ENCODE measurements at places on chromosomes 16 and 17.
A peak's percentile ranks its signal among the peaks of the same experiment; 100 is the strongest.

DNA sequence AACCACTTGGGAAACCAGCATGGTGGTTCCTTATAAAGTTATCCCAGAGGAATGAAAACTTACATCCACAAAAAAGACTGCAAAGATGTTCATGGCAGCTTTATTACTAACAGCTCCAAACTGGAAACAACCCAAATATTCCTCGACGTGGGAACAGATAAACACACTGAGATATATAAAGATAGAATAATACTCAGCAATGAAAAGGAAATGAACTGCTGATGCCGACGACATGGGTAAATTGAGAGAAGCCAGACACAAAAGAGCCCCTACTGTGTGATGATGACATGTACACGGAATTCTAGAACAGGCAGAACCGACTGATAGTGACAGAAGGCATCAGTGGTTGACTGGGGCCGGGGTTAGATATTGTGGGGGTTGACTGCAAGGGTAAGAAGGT, 9.7 kb downstream of the PRCD start:
- no peak for DNase-seq

DNA sequence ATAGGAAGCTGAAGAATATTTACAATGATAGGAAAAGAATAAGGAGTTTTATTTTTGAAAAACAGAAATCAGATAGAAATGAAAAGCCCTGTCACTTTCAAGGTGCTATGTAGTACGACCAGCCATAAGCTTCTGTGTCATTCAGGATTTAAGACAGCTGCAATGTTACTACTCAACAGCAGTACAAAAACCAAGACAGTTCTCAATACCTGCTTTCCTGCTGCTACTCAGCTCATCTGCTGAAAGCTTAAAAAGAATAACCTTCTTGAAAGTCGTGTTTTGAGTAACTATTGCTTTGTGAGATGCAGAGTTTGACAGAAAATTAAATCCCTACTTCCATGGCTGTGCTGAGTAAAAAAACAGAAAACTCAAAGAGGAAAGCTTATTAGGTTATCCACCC, 8.7 kb downstream of the GRB2 start:
- DNase-seq, result no peak

DNA sequence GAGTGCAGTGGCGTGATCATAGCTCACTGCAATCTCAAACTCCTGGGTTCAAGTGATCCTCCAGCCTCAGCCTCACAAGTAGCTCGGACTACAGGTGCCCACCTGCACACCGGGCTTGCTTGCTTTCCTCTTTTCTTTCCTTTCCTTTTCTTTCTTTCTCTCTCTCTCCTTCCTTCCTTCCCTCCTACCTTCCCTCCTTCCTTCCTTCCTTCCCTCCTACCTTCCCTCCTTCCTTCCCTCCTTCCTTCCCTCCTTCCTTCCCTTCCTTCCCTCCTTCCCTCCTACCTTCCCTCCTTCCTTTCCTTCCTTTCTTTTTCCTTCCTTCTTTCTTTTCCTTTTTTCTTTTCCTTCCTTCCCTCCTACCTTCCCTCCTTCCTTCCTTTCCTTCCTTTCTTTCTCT, 225.5 kb downstream of the MRTFB start:
- DNase-seq, result no peak

- no peak for DNase-seq
Measured at GRCh38 chr17:17669580-17670235, 11.6 kb upstream of the RAI1 start.

DNA sequence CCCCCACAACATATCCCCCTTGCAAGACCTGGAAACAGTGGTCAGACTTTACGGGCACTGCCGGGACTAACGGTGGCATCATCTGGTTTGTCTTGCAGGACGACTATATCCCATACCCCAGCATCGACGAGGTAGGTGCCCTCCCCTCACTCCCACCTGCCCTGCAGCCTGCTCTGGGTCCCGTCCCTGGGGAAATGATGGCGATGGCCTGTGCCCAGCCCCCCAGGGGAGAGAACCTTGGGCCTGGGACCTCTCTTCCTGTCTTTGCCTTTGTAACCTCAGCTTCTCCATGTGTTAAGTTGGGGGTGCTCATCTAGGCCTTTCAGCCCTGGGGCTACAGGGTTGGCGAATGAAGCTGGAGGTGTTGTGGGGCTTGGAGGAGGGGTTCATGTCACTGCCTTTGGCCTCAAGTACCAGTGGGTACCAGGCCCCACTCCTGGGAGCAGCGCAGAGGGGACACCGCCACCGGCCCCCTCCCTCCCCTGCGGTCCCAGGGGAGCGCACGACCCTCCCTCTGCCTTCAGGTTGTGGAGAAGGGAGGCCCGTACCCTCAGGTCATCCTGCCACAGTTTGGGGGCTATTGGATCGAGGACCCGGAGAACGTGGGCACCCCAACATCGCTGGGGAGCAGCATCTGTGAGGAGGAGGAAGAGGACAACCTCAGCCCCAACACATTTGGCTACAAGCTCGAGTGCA, 99.9 kb downstream of the OR1D5 start:
- no peak for DNase-seq

GRCh38 chr17:69609473-69610305, 195.2 kb downstream of the MAP2K6 start:
- DNase-seq, result no peak

- no peak for DNase-seq
Measured at GRCh38 chr17:38738007-38738662, 8.0 kb downstream of the CISD3 start.

GRCh38 chr17:79852748-79853147, 13.5 kb upstream of the CBX4 start:
- no peak for DNase-seq

DNA sequence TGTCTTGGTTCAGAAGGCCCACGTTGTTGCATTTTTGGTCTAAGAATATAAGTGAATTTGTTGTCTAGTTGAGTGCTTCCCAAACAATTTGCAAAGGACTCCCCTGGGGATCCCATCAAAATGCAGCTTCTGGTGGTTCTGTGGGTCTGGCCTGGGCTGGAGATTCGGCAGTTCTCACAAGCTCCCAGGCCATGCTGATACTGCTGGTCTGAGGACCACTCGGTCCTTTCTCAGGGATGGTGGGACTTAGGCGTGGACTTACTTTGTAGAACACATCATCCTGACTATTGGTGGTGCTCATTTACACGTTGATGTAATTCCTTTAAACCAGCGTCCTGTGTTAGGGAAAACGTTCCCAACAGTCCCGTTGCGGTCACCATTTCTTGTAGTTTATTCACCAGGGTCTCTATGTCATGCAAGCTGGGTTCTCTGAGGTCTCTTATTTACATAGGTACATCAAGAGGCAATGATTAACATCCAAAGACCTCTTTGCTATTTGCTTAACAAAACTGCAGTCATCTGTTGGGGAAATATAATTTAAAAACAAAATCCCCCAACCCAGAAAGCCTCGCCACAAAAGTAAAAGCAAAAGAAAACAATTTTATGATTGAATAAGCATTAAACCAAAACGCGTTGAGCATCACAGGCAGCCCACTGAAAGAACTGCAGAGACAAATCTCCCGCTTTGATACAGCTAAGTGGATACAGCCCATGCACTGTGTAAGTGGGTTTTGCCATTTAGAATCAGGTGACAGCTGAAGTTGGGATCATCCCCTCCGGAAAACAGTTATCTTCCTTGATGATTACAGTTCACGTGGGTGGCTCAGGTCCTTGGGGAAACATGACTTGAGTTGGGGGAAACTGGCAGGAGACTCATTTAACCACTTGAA, 39.0 kb upstream of the SEC14L1 start:
- no peak for DNase-seq

GRCh38 chr16:68253721-68254120, 8.5 kb downstream of the PLA2G15 start:
- DNase-seq, result no peak

DNA sequence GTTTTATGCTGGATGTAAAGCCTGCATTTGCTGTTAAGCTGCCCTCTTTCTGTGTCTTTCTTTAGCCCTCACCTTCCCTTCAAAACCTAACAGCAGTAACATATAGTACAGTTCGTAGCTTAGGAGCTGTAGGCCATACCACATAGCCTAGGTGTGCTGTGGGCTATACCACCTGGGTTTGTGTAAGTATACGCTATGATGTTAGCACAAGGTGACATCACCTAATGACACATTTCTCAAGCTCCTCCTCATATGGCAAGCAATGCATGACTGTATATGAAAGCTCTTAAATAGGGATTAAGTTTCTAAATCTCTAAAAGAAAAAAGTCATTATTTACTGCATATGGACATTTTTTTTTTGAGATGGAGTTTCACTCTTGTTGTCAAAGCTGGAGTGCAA, 57.8 kb upstream of the TMEM97 start:
- no peak for DNase-seq

DNA sequence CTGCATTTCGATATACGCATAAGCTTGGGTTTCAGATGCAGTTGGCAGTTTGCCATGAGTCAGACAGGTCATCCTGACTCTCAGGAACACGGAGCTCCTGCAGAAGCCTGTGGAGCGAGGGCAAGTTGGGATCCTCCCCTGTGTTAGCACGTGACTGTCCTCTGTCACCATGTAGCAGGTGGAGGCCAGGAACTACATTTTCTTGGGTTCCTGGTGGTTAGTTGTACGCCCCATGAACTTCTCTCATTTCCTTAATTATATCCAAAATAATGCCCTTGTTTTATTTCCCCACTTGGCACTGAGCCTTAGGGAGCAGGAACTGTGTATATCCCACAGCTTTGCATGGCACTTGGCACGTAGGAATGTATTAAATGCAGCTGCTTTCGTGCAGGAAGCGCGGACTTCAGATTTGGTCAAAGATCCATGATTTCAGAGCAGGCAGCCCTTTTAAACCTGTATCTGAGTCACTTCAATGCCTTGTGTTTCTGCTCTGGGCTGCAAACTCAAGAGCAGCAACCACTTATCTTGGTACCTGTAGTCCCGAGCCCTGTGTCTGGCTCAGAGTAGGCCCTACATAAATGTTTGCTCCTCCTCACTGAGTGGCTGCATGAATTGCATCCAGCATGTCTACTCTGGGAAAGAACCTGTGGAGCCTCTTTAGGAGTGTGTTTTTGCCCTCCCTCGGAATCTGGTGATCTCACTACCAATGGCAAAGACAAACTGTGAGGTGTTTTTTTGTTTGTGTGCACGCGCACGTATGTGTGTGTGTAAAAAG, 428.4 kb downstream of the MAF start:
- peak; percentile 94 for DNase-seq

GRCh38 chr16:8585857-8586256, 4.5 kb downstream of the TMEM114 start:
- DNase-seq, result no peak

- DNase-seq, result no peak
Measured at GRCh38 chr17:19769946-19770652, 22.0 kb upstream of the ALDH3A1 start.

DNA sequence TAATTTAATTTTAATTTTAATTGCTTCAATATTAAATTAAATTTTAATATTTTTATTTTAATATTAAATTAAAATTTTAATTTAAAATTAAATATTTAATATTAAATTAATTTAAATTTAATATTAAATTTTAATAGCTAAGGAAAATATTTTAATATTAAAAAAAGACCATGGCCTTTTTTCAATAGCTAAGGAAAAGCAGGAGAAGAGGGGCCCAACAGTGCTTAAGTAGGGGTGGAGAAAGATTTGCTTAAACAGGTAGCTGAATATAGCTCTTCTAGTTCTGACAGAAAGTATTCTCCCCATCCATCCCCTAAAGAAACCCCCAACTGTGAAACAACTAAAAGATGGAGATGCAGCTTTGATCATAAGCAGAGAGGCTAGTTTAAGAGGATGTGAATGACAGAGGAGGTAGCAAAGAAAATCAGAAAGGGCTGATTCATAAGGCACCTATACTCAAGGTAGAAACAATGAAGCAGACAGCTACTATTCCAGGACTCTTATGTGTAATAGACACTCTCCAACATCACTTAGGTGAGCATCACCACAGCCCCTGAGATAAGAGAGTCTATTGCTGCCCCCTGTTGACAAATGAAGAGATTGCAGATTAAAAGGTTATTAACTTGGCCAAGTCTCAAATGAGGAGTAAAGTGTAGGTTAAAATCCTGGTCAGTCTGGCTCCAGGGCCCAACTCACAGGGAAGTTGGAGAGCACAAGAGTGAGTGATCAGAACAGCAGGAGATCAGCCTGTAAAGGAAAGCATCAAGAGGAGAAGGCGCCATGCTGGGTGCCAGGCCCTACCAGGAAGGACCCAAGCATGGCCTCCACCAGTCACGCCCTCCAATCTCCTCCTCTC, 7.8 kb upstream of the RNASEK start:
- DNase-seq, result peak; percentile 57

- DNase-seq, result no peak
Measured at GRCh38 chr16:57999971-58000705, at the start of gene ZNF319. TSS of gene ZNF319 (minus strand) at chr16:58000672. CDS start at chr16:57998265, 2,407 bp downstream.

DNA sequence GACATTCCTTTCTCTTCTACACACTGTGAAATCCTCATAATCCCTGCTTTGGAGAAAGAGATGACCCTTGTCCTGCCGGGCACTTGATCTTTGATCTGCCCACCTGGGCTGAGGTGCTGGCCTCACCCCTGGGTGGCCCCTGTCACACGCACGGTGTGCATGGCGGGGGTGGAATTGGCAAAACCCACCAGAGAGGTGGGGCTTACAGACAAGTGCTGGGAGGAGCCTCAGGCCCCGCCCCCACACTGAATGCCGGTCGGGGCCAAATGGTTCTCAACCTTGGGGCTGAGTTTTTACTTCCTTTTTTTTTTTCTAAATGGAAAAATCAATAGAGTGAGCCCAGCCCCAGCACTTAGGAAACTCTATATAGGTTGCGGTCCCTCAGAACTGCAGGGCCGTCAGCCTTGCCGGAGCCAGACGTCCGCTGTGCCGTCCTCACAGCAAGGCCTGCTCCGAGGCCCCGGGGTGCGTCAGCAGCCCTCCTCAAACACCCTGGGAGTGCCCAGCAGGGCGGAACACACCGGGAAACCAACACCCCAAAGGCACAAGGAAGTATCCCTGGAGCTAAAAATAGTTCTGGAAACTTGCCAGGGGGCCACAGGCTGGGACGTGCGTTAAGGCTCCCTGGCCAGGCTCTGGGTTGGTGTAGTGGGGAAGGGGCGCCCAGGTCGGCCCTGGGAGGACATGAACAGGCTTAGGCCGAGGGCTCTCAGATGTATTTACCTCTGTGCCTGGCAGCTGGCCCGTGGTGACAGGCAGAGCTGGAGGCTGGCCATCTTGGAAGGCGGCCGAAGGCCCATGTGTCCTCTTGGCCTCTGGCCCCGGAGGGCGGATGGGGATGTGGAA, 11.0 kb downstream of the GPRC5C start:
- DNase-seq, result peak; percentile 93

- no peak for DNase-seq
Measured at GRCh38 chr16:67202956-67203493, 4.1 kb downstream of the ELMO3 start.

DNA sequence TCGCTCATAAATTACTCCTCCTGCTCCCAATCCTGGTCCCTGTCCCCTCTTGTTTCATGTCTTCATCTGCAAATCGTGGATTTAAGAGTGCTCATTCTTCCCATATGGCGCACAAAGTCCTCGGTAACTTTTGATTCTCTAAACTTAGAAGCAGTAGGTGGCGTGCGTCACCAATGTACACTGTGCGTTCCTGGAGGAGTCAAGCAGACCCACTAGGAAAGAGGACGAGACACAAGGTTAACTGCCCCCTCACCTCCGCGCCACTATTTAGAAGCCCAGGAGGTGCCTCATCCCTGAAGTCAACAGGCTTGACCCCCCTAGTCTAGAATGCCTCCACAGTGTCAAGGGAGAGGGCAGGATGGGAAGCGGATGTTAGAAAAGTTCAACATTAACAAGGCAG, 2.9 kb downstream of the SLC13A5 start:
- no peak for DNase-seq

- DNase-seq, result peak; percentile 33
Measured at GRCh38 chr17:63478814-63479494, 2.1 kb downstream of the ACE start.

- no peak for DNase-seq
Measured at GRCh38 chr16:67248401-67249177, at the start of gene SLC9A5. TSS of gene SLC9A5 (plus strand) at chr16:67248979. CDS start at chr16:67249015, 36 bp downstream.
